Left cardiac atrium (tissue), 4 donors: ENCODE measurements at places on chromosomes 1 and 21. TPM values are rescaled to one million over a fixed set of nuclear protein-coding genes. Genes with fewer than 3 reads are reported as not detected.
A peak's percentile ranks its signal among the peaks of the same experiment; 100 is the strongest.

DNA sequence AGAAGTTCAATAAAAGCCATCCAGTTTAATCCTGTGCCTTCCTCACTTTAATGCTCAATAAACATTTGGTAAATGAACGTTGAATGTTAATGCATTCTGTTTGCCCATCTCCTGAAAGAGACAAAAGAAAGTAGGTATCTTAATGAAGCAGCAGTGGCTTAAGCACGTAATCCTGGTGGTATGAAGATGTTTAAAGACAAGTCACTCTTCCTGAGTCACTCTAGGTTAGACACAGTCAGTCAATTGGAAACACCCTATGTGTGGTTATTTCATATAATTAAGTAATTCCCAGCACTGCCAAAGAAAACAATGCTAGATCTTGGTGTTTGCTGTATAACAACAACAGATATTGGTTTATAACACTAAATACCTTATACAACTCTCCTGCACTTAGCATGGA, 334.0 kb upstream of the FMN2 start:
- no peak for DNase-seq

Gene RPTN
- total RNA-seq = not detected

DNA sequence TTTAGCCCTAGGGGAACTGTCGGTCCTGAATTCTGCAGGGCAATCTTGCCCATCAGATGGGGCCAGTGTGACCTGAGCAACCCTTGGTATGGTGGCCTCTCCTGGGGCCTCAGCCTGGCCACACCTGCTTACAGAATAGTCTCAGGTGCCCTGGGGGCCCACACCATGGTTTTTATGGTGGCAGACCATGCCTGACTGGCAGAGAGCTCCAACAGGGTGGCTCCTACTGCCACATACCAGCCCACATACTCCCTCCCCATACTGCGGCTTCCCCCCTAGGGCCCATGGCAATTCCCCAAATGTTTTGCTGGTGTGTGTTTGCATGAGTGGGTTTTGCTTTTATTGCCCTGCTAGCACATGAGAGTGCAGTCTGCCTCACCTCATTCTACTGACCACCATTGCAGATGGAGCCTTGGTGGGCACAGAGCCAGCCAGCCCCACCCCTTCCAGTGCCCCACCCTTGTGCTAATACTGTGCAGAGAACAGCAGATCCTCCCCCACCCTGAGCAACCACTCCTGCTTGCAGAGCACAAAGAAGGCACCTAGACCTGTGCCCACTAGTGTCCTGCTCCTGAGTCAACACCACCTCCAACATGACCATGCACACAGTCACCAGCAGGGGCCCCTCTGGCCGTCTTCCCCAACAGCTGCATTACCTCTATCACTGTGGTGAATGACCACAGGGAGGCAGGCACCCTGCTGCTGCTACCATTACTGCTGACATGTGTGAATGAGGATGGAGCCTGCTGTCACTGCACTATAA, 86.8 kb downstream of the GDAP2 start:
- DNase-seq = no peak

- DNase-seq = no peak
Measured at GRCh38 chr1:56627636-56628039, 17.5 kb upstream of the PRKAA2 start.

DNA sequence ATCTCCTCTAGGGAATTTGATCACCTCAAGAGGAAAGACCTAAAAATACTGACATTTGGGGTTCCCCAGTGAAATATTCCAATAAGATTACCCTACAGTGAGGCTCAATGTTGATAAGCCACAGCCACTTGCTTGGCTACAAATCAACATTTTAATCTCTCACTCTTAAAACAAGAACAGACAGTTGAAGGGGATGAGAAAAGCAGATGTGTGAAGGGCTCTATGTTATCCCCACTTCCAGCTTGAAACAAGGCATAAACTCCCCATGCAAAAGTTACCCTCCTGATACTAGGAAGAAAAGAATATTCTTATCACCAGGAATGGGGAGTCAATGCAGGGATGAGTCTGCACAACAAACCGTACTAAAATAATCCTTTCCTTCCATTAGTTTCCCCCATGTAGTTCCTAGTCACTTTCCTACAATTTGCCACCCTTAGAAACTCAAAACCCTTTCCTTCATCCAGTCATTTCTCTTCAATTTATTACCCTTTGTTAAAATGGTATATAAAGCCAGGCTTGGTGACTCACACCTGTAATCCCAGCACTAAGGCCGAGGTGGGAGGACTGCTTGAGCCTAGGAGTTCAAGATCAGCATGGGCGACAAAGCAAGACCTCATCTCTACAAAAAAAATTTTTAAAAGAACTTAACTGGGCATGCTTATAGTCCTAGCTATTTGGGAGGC, 29.5 kb downstream of the LPGAT1 start:
- no peak for DNase-seq

- DNase-seq = peak; percentile 39
Measured at GRCh38 chr1:218426343-218426657, 81.2 kb downstream of the TGFB2 start.

DNA sequence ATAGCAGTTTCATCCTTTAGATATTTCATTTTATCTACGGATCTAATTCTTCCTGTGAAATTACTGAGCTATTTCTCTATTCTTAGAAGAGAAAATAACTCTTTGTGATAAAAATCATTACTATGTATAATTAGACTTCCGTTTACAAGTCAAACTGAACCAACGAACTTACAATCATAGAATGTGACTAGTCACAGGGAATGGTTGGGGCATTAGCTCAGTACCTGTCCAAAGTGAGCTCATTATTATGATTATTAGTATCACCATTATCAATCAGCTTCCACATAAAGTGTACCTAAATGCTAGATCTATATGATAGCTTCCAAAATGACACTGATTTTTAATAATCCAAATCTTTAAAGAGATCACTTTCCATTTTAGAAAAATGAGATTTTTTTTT, 12.5 kb downstream of the AMY2B start:
- DNase-seq = no peak

DNA sequence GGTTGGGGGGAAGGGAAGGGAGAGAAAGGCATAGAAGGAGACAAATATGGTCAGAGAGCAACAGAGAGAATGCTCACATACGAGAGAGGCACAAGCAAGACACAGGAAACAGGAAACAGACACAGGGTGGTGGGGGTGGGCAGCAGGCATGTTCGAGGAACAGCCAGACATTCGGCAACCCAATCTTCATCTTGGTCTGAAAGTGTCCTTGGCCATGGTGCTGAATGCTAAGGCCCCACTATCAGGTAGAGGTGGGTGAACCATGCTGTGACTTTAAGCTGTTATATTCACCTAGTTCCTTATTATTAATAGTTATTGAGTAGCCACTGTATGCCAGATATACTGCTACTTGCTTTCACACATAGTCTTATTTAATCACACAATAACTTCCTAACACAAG, 109.2 kb downstream of the DDX20 start:
- DNase-seq = no peak

DNA sequence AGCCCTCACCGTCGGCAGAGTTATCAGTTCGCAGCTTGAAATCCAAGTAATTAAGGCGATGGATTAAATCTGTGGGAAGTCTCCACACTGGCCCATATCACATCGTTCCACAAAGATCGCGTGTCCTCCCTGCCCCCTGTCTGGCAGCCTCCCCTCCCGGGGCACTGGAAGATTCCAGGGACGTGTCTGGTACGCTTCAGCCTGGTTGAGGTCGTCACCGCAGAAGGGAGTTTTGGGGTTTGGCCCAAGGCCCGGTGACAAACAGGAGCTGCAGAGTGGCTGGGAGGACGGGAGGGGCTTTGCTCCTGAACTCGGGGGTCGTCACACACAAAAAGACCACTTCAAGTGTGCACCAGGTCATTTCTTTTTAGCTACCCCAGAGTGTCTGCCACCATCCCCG, 51.1 kb downstream of the PRDM16 start:
- DNase-seq = no peak

- no peak for DNase-seq
Measured at GRCh38 chr1:233244183-233244582, 51.3 kb downstream of the PCNX2 start.

- DNase-seq = no peak
Measured at GRCh38 chr1:65955071-65955470, 162.4 kb downstream of the PDE4B start.

GRCh38 chr1:89808441-89809117, 12.3 kb upstream of the LRRC8D start:
- DNase-seq = no peak

- no peak for DNase-seq
Measured at GRCh38 chr1:75135573-75136194, 1.5 kb downstream of the LHX8 start.

DNA sequence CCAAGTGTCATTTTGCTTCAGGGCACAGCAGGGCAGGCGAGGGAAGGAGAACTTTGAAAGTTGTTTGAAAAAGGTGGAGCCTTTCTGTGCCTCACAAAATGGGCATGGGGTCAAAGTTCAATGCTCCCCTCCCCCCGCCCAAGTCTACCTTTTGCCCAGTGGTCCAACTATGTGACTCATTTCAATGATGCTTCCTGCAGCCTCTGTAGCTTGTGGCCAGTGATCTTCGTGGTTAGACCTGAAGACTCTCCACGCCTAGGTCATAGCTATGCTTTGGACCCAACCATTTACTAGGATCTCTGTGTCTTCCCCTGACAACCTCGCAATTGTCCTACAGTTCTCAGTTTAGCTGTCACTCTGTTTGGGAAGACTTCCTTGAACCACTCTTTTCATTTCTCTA, 280.3 kb upstream of the GJB5 start:
- no peak for DNase-seq

DNA sequence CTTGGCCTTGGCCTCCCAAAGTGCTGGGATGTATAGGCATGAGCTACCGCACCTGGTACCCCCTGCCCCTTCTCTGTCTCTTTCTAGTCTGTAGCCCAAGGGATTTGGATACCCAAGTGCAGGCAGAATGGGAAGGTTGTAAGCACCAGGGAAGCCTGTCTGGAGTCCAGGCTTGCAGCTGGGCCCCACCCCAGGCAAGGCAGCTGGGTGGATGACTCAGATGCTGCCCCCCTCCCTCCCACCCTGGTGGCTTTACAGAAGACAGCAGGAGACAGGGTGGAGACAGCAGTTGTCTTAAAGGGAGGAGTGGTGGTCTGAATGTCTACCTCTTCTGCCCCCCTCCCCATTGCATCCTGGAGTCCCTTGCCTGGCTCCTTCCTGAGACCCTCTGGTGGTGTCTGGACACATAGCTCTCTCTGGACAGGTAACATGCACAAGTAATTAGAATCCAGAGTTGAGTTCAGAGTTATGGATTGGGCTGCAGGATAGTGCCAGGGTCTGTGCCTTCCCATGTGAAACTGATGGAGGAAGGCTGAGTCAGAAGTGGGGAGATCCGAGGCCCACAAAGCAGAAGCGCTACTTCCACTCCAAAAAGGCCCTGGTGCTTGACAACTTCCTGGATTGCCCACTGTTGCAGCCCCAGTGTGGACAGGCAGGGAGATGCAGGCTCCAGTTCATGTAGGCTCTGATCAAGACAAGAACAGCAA, 5.1 kb downstream of the LMNA start:
- DNase-seq = no peak

Gene CYP4A11
- not detected for total RNA-seq

GRCh38 chr1:200862713-200863415, 9.9 kb upstream of the GPR25 start:
- DNase-seq = no peak

DNA sequence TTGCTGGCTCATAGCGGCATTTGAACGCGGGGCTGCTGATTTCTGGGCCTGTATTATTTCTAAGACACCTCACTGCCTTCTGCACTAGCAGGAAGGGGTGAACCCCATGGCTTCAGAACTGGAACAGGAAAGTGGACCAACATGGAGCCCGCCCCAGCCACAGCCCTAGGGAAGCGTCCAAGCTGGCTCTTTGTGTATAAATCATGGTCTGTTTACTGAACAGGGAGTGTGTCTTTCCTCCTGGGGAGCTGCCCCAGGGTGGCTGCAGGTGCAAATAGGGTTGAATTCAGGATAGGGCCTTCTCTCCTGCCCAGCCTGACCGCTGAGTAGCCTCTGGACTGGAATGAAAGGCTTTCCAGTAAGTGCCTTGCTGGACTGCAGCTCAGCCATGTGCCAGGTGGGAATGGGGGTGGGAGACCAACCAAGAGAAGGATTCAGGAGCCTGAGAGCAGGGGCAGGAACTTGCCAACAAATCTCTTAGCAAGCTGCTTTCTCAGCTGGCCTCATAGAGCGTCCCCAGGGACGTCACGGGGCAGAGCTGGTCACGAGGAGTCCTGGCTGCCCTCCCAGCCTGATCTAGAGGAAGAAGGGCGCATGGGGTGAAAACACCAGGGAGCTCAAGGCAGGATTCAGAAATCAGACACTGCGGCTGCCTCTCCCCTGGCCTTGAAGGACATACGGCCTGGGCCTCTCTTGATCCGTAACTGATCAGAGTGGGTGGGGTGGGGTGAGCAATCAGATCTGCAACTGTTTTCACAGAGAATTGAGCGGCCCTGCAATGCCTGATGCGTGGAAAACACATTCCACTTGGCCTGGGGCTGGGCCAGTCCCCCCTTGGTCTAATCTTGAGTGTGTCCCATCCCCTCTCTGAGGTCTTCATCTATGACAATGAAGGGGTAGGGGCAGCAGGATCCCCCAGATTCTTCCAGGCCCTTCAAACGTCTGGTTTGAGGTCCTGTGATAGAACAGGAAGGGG, 56.5 kb upstream of the SELENON start:
- DNase-seq = peak; percentile 92

DNA sequence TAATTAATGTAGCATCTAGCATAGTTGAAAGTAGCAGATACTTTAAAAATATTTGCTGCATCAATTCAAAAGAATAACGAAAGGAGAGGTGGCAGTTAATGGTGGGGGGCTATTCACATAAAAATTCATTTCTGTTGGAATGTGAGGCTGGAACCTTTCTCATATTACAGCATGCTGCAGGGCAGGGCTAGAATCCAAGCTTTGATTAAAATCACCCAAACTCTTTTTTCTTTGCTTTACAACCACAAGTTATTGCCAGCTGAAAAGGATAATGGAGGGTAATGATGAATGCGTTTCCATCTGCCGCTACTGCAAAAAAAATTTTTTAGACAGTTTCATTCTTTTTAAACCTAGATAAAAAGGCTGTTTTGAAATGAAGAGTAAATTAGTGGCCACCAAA, 9.8 kb downstream of the DISP1 start:
- no peak for DNase-seq

DNA sequence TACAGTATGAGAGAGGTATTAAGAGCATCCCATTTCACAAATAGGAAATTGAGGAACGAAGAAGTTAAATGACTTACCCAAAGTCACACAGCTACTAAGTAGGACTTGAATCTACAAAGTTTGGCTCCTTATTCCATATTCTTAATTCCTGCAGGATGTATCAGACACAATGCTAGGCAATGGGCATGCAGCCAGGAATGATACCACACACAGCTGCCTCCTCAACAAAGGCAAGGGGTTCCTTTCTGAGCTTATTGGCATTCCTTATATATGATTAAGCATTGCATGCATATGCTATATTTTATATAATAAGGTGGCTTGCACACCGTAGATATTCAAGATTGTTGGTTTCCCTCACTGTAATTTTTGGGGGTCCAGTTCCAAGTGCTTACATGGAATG, 34.2 kb upstream of the JUN start:
- no peak for DNase-seq

Gene ZNF683
- not detected for total RNA-seq

Gene TCHHL1
- total RNA-seq = not detected

Gene LEPR
- total RNA-seq = 7.0 TPM
